Activated CD4-positive, alpha-beta memory T cell treated with anti-CD3 and anti-CD28 coated beads for 36 hours (primary cell): ENCODE measurements at places on chromosomes 16 and 17.

GRCh38 chr16:2054543-2055245 is 6.9 kb downstream of the TSC2 start:
- no peak for DNase-seq

- no peak for DNase-seq
These were observed 1.1 kb upstream of the DNAJC7 start for GRCh38 chr17:42018339-42018738.

DNA sequence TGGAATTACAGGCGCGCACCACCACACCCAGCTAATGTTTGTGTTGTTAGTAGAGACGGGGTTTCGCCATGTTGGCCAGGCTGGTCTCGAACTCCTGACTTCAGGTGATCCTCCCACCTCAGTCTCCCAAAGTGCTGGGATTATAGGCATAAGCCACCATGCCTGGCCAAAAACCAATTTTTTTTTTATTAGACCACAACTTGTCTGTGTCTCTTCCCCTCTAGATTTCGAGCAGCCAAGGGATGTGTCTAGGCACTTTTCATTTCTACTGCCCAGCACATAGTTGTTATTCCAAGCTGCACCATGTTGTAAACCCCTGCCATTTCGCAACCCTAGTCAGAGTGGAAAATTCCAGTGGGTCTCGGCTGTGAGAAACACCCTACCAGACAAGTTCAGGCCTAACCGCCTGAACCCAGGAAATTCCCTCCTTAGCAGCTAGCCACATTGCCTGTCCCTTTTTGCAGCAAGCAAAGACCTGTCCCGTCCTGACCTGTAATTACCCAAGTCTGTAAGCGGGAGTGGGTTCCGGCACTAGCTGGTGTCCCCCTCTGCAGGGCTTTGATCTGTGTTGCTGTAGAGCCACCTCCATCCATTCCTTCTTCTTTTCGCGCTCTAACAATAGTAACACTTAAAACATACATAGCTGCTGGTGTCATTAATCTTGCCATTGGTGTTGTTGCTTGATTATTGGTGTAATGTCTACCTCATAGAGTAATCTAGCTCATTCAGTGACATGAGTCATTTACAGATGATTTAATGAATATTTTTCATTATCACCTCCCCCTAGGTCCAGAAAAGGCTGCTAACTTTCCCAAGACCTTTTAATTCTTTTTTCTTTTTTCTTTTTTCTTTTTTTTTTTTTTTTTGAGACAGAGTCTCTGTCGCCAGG is 77.3 kb upstream of the ATF7IP2 start:
- no peak for DNase-seq

GRCh38 chr17:62032480-62032879 is 32.6 kb downstream of the MED13 start:
- DNase-seq = no peak

DNA sequence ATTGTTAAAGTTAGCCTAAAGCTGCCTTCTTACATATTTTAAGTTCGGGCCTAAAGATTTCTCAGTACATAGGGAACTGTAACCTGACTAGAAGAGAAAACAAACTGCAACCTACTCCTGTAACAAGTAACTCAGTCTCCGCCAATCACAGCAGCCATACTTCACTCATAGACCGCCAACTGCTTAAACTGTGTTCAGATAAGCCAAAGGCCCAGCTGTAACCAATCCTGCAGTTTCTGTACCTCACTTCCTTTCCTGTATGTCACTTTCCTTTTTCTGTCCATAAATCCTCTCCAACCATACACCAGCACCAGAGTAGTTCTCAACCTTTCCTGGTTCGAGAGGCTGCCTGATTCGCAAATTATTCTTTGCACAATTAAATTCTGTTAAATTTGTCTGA is 41.5 kb downstream of the GLG1 start:
- no peak for DNase-seq

GRCh38 chr16:77679391-77679790 is 42.9 kb upstream of the NUDT7 start:
- no peak for DNase-seq

GRCh38 chr17:72839131-72839725 is 253.3 kb downstream of the SLC39A11 start:
- no peak for DNase-seq

GRCh38 chr17:45686250-45686649 is 97.9 kb upstream of the CRHR1 start:
- DNase-seq = no peak

GRCh38 chr17:66277191-66277590 is 25.2 kb upstream of the PRKCA start:
- DNase-seq = no peak

DNA sequence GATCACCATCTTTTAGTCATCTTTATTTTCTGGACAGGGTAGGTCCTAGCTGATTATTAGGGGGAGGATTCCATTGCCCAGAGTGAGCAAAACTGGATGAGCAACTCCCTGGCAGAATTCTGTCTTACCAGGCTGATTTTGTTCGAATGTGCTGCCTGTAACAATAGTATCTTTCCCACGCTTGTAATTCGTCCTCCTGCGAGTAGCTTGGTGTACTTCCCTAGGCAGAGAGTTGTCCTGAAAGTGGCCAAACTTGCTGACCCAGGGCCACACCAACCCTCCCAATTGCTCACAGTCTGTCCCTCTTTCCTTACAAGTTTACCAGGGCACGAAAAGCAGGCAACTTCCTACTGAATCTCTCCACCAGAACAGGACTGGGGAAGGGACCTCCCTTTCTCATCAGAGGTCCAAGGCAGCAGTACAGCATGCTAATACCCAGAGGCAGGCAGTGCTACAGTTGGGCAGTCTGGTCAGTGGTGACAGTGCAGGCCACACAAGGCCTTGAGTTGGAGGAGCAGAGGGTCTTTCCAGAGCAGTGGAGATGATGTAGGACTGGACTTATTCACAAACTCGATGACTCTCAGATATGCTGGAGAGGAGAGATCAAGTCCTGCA is 67.8 kb upstream of the NLK start:
- no peak for DNase-seq

- DNase-seq = no peak
These were observed 151.6 kb downstream of the SOCS1 start for GRCh38 chr16:11104168-11105037.

GRCh38 chr16:69064764-69065313 is 40.6 kb upstream of the HAS3 start:
- DNase-seq = no peak

DNA sequence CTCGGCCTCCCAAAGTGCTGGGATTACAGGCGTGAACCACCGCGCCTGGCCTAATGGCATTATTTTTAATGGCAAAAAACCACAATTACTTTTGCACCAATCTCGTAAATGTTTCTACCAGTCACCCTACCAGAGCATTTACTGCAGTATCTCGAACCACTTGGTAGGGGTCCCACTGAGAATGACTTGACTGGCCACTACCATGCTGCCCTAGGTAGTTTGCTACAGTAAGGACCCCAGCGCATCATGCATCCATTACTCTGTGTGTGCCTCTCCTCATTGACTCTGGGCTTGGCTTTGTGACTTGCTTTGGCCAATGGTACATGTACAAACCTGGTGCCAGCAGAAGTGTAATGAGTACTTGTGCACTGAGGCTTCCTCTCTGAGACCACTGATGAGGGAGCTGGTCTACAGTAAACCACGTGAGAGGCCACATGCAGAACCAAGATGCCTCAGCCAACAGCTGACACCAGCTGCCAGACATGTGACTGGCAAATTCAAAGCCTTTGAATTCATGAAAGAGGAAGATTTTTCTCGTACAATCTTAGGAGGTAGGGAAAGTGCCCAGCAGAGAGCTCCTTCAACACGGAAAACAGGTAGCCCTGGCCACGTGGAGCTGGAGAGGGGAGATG is 421.7 kb upstream of the C16orf82 start:
- peak; percentile 15 for DNase-seq

GRCh38 chr16:56372013-56372634 is 53.2 kb downstream of the AMFR start:
- DNase-seq = peak; percentile 27
